Stimulated activated CD4-positive, alpha-beta T cell treated with anti-CD3 and anti-CD28 coated beads, Interleukin-12 subunit alpha, Interleukin-12 subunit beta, amount 100 ng/mL, for 24 hours (primary cell): ENCODE measurements at places on chromosomes 2 and 18.

GRCh38 chr2:238446371-238446770 is 19.6 kb downstream of the ASB1 start:
- no peak for DNase-seq

DNA sequence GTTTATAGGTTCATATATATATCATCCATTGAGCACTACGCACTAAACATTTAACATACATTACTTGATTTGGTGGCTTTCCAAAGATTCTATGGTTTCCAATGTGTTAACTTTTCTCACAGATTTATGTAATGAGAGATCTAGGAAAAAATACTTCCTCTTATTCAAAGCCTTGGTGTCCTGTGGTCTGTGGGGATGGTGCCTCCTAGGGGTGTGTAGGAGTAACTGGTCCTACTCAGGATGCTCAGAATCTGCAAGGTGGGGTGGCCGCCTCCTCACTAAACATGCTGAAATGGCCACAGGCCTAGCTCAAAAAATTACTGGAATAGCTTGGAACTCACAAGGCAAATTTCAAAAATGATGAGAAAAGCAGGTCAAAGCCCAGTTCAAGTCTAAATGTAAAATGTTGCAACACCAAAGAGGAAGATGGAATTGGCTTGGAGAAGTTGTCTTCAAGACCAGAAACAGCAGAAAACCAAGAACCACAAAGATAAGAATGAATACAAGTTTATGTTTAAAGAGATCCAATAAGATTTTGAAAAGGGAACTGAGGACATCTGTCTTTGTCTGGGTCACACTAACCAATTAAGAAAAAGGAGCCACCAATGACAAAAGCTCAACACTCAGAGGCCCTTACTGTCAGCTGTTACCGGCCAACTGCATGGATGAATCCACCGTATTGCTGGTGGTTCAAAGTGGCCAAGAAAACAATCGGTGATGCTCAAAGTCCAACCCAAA is 11.5 kb downstream of the GPR55 start:
- no peak for DNase-seq

DNA sequence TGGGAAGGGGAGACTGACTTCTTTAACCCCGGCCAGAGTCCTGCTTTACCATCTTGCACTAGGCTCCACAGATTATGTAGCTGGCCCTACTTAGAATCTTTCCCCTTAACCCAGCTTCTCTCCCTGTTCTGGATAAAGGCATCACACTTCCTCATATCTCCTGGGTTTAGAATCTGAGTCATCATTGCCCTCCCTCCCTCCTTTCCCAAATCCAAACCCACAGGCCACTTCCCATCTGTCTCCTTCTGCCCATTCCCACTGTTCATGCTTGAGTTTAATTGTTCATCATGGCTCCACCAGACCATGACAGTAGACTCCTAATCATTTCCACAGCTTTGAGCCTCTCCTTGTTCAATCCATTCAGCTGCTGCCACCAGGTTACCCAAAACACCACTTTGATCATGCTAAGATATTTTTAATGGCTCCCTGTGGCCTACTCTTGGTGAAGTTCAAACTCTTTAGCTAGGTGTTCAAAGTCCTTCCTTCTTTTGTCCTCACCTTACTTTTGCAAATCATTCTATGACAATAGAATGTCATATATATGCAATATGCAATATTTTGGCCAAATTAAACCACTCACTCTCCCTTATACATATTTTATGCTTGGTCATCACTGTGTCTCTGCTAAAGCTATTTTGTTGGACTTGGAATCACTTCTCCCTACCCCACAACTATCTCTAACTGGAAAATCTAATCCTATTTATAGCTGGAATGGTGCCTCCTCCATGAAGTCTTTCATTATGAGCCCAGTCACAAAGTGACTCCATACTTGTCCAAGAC is 5.5 kb downstream of the PDE11A start:
- DNase-seq, result no peak

DNA sequence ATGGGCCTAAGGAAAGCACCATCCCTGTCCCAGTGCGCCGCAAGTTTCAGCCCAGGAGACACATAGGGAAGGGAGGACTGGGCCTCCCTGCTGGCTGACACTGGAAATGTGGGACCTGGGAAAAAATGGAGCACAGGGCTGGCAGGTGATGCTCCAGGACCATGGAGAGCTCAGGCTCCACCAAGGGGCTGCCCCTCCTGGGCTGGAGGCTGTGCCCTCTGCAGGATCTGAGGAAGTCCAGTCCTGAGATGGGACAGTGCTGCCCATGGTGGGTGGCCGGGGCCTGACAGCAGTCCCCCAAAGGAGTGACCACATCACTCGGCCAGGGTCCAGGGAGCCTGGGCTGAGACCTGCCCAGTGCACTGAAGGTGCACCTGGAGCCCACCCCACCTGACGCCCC is 108.6 kb upstream of the TEKT4 start:
- DNase-seq, result no peak

DNA sequence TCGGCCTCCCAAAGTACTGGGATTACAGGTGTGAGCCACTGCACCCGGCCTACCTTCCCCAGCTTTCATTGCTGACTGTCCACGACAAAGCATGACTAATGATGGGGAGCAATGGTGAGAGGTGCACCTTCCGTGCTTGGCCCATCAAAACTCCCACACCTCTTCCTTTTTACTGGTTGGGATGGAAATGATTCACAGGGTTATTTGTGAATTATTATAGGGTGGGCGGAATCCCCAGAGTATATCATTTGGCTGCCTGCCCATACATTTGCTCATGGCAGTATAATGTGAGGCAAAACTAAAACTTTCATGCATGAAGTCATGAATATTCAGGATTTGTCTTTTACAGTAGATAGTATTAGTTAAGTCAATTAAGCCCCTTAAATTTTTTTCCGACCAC is 334.2 kb upstream of the NETO1 start:
- DNase-seq, result no peak
